ENCODE measurements at places on chromosomes 2 and 18. TPM values are rescaled to one million over a fixed set of nuclear protein-coding genes. Genes with fewer than 3 reads are reported as not detected.

DNA sequence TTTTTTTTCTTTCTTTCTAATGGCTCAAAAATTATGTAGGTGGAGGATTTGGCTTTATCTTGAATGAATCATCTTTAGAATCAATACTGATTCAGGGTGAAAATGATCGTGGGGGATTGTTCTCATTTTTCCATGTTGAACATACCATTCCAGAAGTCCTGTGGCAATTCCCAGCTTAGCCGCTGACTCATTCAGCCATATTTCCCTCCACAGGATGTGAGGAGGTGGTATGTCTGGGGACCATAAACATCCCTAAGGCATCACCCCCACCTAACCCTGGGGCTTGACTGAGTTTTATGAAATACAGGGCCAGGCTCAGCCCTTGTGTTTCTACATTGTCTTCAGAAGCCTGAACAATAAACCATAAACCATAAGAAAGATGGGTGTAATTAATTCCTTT, 92.7 kb upstream of the FN1 start:
- DNase-seq: peak; percentile 99

GRCh38 chr2:168315331-168316072, 68.1 kb upstream of the STK39 start:
- no peak for DNase-seq

Gene LYG2
- 0.61 TPM for total RNA-seq

DNA sequence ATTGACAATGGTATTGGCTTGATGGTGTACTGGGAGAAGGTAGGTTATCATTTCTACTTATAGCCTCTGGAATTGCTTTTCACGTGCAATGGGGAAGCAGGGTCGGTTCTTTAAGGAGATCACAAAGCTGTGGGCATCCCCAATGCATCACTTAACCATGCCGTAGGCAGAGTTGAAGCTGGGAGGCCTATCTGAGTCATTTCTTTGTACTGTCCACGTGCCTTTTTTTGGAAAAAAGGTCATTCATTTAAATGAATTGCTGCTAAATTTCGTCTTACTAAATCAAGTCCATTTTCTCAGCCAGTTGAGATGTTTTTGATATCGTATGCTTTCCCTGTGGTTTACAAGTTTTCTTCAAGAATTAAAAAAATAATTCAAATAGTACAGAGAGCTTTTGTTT, 17.2 kb upstream of the GYPC start:
- no peak for DNase-seq

Gene AMER3
- not detected for total RNA-seq

Gene NT5DC4
- total RNA-seq: not detected

Gene CPLX4
- total RNA-seq: not detected

Gene SPC25
- total RNA-seq: 27.1 TPM

DNA sequence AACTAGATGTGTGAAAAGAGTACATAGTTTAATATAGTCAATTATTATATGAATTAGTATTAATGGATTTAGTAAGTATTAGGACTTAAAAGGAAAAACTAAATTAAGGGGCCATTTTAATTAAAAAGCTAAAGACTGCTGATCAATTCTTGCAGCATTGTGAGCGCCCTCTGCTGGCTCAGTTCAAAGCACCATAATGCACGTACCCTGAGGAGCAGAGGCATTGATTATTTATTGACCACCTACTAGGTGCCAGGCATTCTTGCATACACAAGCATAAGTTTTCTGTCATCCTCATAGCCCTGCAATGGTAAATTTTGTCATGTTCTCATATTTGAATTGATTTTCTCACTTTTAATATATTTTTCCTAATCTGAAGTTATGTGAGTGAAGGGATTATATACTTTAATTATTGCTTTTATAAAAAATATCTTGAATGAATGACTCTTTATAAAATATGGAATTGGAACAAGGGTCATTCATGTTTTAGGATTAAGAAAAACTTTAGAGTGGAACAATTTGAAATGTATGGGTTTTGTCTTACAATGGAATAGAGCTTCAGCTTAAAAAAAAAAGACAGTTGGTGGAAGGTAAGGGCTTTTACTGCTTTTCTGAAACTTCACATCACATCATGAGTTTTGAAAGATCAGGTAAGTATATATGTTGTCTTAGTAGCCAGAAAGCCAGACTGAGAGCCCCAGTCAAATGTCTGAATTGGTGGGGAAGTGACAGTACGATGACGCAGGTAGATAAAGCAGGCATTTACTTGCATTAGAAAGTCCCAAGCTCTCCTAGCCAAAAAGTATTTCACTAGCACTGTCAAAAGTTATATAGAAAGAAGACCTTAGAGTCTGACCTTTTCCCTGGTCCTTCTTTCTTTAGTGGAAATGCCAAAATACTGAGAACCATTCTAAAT, 9.7 kb downstream of the ITGA4 start:
- DNase-seq: no peak

DNA sequence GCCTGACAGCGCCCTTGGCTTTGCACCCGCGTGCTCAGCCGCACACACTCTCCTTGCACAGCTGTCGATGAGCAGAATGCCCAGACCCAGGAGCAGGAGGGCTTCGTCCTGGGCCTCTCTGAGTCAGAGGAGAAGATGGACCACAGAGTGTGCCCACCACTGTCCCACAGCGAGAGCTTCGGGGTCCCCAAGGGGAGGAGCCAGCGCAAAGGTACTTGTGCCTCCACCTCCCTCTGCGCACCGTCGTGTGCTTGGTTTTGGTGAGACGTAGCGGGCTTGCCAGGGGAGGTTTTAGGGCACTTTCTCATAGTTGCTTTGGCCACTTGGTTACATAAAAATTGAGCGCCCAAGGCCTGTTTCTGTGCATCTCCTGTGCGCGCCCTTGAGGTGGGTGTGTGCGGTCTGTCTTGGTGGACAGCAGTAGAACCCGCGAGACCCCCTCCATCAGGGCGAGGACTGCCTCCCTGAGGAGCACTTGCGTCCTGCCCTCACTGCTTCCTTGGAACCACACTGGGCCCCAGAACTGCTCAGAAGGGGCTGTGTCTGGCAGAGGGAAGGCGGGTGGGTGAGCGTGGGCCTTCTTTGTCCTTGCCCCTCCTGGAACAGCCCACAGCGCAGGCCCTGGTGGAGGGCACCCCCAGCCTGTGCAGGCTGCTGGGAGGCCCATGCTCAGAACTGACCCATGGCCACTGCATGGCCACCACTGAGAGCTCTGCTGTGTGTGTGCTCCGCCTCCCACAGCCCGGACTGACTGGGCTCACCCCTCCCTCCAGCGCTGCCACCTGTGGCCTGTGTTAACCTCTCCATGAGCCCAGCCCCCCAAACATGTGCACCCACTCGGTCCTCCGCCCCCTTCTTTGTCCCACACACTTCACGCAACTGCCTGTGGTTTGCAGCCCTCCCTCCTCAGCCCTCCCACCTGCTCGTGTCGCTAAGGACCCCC, 95.9 kb downstream of the DGKD start:
- no peak for DNase-seq

- DNase-seq: no peak
Observed at GRCh38 chr2:162327806-162328205, 9.3 kb upstream of the IFIH1 start.

Gene RAB1A
- total RNA-seq: 87.6 TPM

GRCh38 chr2:239816576-239817467, 208.3 kb downstream of the NDUFA10 start:
- DNase-seq: no peak

Gene TDRD15
- not detected for total RNA-seq

Gene MPHOSPH10
- total RNA-seq: 26.6 TPM

Gene MC5R
- total RNA-seq: not detected

Gene CFLAR
- total RNA-seq: 7.4 TPM

Gene FAHD2A
- 35.1 TPM for total RNA-seq

Measured in HT1080 (cell line).